Renal pelvis (tissue), 12 donors: ENCODE measurements at places on chromosomes 7 and 10. TPM values are rescaled to one million over a fixed set of nuclear protein-coding genes. Genes with fewer than 3 reads are reported as not detected.

DNA sequence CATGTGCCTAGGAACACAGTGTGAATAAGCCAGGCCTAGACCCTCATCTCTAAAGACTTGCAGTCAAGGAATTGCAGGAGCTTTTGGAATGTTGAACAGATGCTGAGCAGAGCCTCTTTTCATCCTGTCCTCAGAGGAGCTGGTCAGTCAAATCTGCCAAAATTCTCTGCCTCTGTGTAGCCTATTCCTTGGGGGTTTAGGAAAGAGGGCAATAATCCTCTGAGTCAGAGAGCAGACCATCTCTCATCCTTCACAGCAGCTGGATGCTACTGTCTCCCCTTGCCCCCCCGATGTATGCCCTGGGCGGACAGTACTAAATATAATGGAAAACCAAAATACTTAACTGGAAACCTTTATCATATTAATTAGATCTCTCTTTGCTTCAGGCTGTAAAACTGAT is 52.6 kb downstream of the BICC1 start:
- no peak for DNase-seq

MUC12 gene
- 0.38 TPM for polyA plus RNA-seq

DNA sequence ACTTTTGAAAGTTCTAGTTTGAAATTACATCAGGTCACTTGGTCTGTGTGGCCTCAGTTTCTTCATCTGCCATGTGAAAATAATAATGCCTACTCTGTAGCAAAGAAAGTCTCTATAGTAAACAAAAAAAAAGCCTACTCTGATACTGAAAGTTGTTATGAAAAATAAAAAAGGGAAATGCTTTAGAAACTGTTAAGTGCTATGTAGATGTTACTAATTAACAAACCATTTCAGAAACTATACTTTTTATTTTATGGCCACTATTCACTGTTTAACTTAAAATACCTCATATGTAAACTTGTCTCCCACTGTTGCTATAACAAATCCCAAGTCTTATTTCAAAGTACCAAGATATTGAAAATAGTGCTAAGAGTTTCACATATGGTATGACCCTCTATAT is 50.6 kb downstream of the CFTR start:
- no peak for DNase-seq

DNA sequence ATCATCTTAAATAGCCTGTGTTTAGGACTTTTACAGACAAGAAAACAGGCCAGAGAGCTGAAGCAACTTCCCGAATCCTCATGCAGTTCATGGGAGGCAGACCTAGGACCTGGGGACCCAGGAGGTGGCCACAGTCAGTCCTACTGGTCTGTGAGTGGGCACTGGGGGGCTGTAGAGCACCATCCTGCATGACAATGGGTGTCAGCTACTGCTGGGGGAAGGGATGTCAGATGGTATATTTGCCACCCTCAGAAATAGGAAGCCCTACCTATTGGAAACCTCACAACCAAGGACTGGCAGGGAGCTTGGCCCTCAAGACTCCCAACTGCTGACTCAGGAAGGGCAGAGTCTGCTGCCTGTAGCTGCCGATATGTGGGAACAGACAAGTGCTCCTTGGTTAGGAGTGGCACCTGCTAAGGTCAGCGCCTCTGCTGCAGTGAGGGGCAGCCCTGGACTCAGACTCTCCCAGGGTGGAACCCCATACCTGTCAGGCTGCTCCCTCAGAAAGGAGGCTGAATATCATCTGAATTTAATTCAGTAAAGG is 29.7 kb downstream of the OGDH start:
- no peak for DNase-seq

NPY gene
- 0.24 TPM for polyA plus RNA-seq

GRCh38 chr10:95445837-95446486 is 115.2 kb downstream of the SORBS1 start:
- peak; percentile 49 for DNase-seq

DNA sequence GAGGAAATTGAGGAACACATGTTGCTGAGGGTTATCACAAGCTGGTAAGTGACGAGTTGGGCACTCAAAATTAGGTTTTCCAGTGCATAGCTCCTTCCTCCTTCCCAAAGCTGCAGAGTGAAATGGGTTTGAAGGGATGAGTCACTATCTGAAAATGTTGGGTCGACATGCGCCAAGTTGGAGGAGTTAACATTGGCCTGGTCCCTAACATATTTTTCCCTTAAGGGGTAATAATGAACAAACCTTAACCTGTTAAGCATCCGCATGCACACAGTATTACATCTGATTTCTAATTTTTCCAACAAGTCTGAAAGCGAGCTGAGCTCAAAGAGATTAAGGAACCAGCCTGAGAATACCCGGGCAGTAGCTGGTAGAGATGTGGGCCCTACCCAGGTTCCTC is 20.7 kb upstream of the TECTB start:
- no peak for DNase-seq
